ENCODE measurements at places on chromosomes 3 and 15.

- no peak for DNase-seq
Measured at GRCh38 chr3:76888856-76889255, 151.0 kb upstream of the ROBO2 start.

DNA sequence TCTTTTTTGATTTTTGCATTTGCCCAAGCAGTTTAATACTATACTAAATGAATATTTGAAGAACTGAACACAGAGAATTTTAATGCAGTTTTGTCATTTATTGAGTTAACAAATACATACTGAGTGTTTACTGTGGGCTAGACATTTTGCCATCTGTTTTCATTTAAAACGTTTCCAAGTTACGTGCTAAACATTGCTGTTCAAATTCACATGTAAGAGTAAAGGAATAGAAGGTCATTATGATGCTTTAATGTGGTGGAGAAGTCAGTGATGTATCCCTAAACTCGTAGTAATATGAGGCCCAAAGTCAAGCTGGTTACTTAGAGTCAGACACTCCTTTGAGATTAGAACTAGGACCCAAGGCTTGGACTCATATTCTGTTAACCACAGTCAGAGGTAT lies 49.4 kb downstream of the CRYBG3 start:
- DNase-seq = no peak

- DNase-seq = no peak
Measured at GRCh38 chr3:172799246-172799645, 48.7 kb downstream of the ECT2 start.

DNA sequence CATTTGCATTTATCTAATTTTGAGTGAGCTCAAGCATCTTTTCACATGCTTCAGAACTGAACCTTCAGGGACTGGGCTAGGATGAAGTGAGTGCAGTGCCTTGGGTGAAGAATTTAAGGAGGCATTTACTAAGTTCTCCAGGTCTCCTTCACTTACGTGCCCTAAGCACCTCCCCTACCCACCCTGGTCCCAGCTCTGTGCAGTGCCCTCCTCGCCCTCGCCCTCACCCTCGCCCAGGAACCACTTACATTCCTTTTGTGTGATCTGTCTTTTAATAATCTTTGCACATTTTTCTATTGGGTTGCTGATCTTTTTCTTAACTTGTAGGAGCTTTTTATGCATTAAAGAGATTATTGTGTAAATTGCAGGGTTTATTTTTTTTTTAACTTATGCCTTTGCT lies 322.6 kb downstream of the THSD4 start:
- DNase-seq = no peak

GRCh38 chr15:55937040-55937439 lies 56.4 kb downstream of the NEDD4 start:
- DNase-seq = no peak

- DNase-seq = peak; percentile 27
Measured at GRCh38 chr3:32569540-32570420, 878 bp downstream of the DYNC1LI1 start.

DNA sequence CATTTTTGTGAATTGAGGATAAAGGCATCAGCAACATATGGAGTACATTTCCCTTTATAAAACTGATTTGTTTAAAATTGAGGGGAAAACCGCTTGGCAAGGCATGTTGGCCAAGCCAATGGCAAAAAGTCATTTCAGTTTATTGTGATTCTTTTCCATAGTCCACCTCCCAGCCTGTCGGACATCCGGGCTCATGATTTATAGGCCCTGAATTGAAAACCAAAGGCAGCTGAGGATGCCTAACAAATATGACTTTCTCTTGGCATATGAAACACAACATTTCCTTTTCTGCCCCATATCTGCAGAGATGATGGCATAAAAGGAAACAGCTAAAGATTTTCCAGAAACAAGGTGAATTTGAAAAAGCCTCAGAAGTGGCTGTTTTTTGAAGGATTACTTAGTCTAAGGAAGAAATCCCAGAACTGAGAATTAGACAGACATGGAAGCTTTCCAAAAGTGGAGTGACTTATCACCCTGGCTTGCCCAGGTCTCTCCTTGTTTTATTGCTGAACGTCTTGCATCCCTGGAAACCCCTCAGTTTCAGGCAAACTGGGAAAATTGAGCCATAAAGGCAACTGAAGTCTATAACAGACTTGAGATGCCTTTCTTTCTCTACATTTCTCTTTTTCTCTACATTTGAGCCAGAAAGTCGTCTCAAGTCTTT lies 74.0 kb downstream of the COL8A1 start:
- no peak for DNase-seq

GRCh38 chr3:43641306-43642114 lies 19.7 kb upstream of the ANO10 start:
- DNase-seq = no peak

- no peak for DNase-seq
Measured at GRCh38 chr15:81945014-81945615, 100.7 kb downstream of the MEX3B start.

- no peak for DNase-seq
Measured at GRCh38 chr3:127387556-127388153, 99.8 kb upstream of the PRR20G start.

DNA sequence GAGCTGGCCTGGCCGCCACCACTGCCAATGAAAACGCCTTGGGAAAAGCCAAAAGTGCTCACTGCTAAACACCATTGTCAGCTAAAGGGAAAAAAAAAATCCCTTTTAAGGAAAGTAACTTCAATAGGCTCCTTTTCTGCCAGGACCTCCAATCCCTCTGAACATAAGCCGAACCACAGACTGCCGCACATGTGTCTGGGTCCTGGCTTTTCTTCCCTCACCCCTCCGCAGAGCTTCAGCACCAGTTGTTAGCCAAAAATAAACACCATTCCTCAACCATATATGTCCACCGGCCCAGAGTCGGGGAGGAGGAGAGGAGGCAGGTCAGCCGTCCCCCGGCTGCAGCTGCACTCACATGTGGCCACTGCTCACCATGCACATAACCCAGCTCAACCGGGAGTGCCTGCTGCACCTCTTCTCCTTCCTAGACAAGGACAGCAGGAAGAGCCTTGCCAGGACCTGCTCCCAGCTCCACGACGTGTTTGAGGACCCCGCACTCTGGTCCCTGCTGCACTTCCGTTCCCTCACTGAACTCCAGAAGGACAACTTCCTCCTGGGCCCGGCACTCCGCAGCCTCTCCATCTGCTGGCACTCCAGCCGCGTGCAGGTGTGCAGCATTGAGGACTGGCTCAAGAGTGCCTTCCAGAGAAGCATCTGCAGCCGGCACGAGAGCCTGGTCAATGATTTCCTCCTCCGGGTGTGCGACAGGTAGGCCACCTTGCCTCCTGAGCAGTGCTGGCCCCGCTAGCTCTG lies at the start of gene FBXL22:
TSS of gene FBXL22 (plus strand) at position 350 of the 753 bp plus-strand sequence. CDS start at position 356, 6 bp downstream.
- no peak for DNase-seq

- no peak for DNase-seq
Measured at GRCh38 chr3:114884213-114884923, 262.7 kb downstream of the ZBTB20 start.

GRCh38 chr3:10160925-10161324 lies 3.8 kb upstream of the IRAK2 start:
- no peak for DNase-seq

Measured in GM19239 (cell line).